Aorta (tissue), 5 donors: ENCODE measurements at places on chromosomes 2 and 18. TPM values are rescaled to one million over a fixed set of nuclear protein-coding genes. Genes with fewer than 3 reads are reported as not detected.

RAPGEF4 gene
- 6.7 TPM for total RNA-seq

PAIP2B gene
- 4.9 TPM for total RNA-seq

DTNA gene
- 101 TPM for total RNA-seq

FEV gene
- not detected for total RNA-seq

INPP5D gene
- total RNA-seq, result 21.1 TPM

HNMT gene
- 35.8 TPM for total RNA-seq

STARD6 gene
- not detected for total RNA-seq

CDH2 gene
- total RNA-seq, result 6.9 TPM

RAB6C gene
- not detected for total RNA-seq

RAB17 gene
- 4.5 TPM for total RNA-seq

POLR1A gene
- 28.2 TPM for total RNA-seq

ZSWIM2 gene
- not detected for total RNA-seq

OLA1 gene
- 45.2 TPM for total RNA-seq

TUBB8B gene
- total RNA-seq, result not detected

KLHL41 gene
- 0.87 TPM for total RNA-seq

FAM110C gene
- 3.4 TPM for total RNA-seq

UCN gene
- total RNA-seq, result 1.2 TPM

CENPA gene
- total RNA-seq, result 1.2 TPM

DSG1 gene
- not detected for total RNA-seq
